ENCODE measurements at places on chromosomes 12 and 14.

GRCh38 chr14:85205875-85206274 lies 324.1 kb upstream of the FLRT2 start:
- DNase-seq = no peak

GRCh38 chr12:62215506-62215905 lies 44.7 kb upstream of the USP15 start:
- DNase-seq = no peak

DNA sequence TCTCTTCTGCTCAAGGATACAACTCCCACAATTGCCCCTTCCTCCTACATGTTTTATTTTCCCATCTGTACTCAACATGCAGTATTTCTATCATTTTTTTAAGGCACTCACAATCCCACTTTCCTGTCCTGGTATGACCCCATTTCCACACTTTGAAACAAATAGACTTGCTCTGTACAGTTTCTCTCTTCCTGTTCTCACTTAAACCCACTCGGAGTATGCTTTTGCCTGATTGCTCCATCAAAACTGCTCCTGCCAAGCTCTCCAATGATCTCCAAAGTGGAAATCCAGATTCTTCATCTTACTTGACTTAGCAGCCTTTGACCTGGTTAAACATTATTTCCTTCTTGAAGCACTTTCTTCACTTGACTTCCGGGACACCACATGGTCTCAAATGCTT lies 384.5 kb downstream of the SEC23A start:
- DNase-seq = no peak

DNA sequence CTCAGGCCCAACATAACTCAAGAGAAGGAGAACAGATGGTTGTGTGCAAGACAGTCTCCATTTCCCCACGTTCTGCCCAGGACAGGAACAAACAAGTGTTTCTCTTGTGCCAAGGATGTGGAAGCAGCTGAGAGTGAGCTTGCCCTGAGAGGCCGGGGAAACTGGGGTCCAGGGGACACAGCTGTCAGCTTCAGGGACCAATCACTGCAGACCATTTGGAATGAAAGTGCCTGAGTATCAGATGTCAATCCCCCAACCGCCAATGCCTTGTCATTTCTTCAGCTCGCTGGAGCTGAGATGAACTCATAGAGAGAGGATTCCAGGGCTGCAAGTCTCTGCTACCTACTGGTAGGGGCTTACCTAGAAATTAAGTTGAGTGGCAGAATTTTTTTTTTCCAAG lies 71.9 kb upstream of the METAP2 start:
- DNase-seq = no peak

DNA sequence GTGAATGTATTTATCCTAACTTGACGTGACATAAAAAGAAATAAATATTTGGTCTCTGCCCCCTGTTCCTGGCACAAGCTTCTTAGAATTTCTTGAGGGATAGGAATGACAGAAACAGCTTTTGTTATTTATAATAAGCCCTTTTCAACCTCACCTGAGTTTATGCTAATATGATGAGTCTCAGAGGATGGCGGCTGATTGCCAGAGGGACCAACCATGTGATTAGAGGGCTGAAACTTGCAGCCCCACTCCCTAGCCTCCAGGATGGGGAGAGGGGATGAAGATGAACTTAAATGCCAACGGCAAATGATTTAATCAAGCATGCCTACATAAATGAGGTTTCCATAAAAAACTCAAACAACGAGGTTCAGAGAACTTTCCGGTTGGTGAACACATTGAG lies 42.9 kb downstream of the DNAI7 start:
- DNase-seq = no peak

GRCh38 chr12:3087758-3088650 lies 10.8 kb downstream of the TSPAN9 start:
- DNase-seq = no peak

Data from NCI-H2227 treated with DMSO at 0.1 percent for 48 hours (cell line).